G401 (cell line): ENCODE measurements at places on chromosomes 11 and 22. TPM values are rescaled to one million over a fixed set of nuclear protein-coding genes. Genes with fewer than 3 reads are reported as not detected.

DNA sequence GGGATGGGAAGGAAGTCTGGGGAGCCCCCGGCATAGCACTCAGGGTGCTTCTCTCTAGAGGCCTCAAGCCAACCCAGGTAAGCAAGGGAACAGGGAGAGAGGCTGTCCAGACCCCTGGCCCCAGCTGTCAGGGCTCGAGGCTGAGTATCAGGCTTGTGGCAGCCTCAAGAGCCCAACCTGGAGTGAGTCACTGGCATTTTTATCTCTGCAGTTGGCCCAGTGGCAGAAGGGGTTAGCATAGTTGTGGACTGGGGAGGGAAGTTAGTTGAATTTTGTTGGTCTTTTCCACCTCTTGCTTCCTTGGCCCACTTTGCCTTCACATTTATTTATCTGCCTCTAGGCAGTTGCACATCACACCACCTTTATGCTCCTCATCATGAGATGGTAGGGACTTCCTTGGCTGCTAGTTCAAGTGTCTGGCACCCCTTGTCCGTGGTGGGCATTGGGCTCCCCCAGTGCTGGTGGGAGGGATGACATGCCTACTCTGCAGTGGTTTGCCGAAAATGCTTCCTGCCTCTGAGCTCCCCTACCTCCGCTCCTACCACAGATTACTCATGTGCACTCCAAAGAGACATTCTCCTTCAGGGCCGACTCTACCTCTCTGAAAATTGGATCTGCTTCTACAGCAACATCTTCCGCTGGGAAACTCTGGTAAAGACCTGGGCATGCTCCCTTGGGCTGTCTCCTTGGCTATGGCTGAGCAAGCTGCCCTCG, 60.1 kb downstream of the SCN3B start:
- DNase-seq = no peak

GRCh38 chr22:48491451-48491941, 1336.2 kb downstream of the BRD1 start:
- DNase-seq = peak; percentile 65

- no peak for DNase-seq
Observed at GRCh38 chr11:119730789-119731386, 1.9 kb upstream of the NECTIN1 start.

- DNase-seq = no peak
Observed at GRCh38 chr11:102421261-102421660, 31.3 kb downstream of the TMEM123 start.

DNA sequence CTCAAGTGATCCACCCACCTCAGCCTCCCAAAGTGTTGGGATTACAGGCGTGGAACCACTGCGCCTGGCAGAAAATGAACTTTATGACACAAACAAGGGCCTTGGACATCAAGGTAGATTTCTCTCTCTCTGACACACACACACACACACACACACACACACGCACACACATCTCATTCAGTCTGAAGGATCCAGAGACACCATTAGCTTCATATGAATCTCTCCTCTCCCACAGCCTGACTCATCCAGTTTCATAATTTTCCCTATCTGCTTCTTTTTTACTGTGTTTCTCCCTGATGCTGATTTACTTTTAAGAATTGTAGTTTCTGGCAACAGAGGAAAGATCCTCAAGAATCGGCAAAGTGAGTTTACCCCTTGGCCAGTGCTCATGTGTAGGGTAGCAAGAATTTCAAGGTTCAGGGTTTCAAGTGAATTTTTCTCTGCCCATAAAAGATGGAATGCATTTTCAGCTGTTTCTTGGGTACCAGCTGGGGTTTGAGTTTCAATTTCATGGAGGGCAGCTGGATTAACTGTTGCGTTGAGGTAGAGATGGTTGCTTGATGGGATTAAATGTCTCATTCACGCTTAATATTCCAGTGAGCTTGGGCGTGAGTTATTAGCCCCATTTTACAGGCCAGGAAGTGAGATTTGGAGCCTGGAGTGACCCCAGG, 3.5 kb downstream of the MYO18B start:
- DNase-seq = no peak

DNA sequence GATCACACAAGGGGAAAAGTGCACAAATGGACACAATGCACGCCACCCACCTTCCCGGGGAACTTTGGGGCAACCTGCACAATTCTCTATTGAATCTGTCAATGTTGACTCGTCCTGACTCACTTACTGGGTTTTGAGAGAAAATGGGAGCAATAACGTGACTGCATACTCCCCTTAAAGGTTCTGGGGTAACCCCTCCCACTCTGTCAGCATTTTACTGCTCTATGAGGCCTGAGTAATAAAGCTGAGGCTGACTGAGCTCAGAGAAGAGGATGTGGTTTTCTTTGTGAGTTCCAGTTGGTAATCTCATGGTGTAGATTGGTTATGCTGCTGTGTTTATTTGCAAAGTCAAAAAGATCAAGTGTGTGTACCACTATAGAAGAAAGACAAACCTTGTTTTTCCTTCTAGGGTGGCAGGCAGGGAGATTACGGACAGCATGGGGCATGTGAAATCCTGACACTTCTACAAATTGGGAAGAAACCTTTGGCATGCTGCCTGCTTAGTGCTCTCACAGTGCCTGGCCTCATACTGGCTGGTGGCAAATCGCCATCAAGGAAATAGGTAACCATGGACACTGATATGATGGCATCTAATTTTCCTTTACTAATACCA, 16.1 kb upstream of the APOA1 start:
- DNase-seq = peak; percentile 70

DNA sequence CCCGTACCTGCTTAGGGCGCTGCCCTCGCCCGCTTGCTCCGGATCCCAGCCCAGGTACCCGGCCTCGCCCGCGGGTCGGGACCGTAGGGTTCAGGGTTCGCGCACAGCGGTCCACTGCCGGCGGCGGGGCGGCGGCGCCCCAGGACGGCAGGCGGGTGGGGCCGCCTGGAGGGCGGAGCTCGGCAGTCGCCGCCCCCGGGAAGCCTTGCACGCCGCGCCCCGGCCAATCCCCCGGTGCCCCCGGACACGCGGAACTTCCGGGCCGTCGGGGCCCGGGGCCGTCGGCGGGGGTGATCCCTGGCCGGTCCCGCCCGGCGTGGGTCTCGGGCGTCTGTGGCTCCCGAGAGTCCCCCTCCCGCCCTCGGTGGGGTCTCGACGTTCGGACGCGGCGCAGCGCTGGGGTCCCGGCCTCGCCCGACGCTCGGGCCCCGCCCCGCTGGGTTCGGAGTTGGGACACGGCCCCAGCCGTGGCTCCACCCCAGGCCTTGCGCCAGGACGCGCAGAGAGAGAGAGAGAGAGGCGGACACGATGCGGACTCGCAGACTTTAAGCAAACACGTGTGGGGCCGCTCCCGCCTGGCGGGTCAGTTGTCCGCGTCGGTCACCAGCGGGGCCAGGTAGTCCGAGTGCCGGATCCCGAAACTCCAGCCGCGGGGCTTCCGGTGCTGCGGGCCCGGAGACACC, at the start of gene TYMP:
Gene TYMP (minus strand): TSS at position 116 of the 683 bp plus-strand sequence. CDS start 303 bp downstream, outside the sequence.
- no peak for DNase-seq

DNA sequence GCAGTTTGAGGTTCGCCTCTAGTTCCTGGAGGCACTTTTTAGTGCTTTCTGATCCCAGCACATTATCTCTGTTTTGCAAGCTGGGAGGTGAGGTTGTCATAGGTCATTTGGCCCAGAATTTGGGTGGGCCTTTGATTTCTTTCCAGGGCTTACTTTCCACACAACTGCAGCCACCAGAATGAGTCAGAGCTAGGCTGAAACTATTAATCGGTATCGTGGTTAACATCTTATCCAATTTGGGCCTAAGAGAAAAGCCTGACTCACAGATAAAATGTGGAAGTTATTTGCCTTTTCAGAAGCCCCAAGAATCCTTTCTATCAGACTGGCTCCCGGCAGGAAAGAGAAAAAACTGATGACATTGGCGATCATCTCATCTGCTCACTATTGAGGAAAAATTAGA, 166.4 kb downstream of the KIRREL3 start:
- DNase-seq = no peak

- no peak for DNase-seq
Observed at GRCh38 chr11:7603031-7603781, 70.1 kb downstream of the CYB5R2 start.

- no peak for DNase-seq
Observed at GRCh38 chr11:93988455-93988854, 32.7 kb upstream of the HEPHL1 start.

DNA sequence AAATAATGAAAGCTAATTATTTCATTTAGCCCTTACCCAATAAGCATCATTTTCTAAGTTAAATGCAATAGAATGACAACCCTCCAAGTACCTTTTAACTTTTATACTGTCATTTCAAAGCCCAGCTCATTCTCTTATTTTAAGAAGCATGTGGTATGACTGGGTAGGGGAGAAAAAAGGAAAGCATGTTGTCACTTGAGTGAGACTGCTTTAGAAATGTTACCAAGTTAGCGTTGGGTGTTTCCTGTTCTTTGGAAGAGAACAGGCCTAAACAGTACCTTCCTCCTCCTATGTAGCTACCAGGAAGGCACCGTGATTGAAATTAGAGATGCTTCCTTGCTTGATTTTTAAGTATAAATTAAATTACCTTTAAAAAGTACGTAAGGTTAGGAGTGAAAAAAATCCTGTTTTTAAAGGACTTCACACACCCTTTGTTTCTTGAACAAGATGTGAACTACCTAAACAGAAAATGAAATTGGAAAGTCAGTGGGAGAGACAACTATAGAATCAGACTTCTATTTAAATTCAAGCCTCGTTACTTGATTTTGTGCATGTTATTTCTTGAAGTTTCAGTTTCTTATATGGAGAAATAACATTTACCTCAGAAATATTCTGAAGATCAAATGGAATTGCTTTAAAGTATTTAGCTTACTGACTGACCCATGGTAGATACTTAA, 741 bp upstream of the CNTF start:
- no peak for DNase-seq

DNA sequence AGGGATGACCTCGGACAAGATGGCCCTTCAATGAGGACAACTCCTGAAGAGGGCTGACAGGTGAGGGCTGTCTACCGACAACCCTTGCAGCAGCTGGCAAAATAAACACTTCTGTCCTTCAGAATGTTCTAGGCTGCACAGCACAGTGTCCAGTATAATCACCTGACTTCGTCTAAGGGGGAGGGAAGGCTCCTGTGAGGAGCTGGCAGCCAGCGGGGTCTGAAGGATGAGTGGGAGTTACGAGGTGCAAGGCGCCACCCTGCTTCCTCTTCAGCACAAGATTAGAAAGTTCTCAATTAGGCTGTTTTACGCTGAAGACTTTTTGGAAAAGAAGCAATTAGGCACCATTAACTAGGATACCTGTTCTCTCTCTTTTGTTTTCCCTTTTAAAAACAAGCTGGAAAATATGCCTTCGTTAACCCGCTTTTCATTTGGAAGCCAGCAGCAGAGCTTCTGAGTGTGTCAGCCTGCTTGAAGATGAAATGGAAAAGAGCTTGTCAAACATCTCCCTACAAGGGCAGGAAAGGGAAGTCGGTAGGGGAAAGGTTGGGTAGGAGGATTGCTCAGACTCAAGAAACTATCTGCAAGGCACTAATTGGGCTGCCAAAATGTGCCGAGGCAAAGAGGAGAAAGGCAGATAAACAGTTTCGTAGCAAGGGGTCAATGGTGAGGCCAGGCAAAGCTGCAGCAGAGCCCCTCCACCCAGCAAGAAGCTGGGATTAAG, 592.2 kb upstream of the CADM1 start:
- no peak for DNase-seq

DNA sequence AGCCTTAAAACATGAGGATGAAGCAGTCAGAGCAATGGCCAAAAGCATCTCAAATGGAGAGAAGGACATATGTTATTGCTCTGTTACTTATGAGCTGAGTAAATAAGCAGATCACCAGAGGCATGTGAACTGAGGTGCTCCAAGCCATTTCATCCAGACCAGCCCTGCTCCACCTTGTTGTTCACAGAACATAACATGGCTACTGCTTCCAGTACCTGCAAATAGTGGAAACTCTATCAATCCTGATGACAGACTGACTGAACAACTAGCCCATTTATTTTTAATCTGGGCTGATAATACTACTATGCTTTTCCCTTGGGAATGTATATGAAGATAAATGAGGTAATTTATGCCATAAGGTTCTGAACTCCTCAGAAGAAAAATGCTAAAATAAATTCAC, 1164.7 kb downstream of the FAM181B start:
- no peak for DNase-seq

- peak; percentile 57 for DNase-seq
Observed at GRCh38 chr22:28019881-28020861, 101.1 kb upstream of the PITPNB start.

DNA sequence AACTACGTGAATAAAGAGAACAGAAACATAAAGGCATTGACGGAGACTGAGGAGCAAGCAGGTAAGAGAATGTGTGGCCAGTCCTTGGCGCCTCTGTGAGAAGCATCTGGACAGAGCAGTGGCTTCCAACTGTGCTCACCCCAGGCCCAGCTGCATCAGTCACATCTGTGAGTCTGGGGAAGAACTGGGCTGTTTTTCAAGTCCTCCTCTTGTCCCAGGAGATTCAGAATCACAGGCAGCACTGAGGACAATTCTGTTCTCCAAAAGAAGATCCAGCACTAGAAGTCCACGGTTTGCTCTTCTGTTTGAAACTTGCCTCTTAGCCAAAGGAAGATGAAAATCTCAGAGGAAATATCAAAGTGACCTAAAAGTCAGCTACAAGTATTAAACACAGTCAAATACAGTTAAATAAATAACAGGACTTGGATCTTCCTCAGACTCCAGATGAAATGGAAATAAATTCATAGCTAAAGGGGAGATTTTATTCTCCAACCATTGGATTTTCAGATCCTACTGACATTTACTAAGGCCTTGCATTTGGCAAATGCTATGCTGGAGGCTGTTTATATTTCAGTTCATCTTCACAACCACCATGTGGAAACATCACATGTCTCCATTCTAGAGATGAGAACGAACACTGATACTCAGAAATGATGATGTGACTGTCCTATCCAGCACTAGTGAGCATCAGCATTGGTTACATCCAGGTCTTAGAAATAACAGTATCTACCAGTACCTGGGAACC, 14.1 kb downstream of the FAM181B start:
- peak; percentile 9 for DNase-seq

GRCh38 chr11:46006418-46007070, 84.1 kb downstream of the LARGE2 start:
- peak; percentile 91 for DNase-seq

DNA sequence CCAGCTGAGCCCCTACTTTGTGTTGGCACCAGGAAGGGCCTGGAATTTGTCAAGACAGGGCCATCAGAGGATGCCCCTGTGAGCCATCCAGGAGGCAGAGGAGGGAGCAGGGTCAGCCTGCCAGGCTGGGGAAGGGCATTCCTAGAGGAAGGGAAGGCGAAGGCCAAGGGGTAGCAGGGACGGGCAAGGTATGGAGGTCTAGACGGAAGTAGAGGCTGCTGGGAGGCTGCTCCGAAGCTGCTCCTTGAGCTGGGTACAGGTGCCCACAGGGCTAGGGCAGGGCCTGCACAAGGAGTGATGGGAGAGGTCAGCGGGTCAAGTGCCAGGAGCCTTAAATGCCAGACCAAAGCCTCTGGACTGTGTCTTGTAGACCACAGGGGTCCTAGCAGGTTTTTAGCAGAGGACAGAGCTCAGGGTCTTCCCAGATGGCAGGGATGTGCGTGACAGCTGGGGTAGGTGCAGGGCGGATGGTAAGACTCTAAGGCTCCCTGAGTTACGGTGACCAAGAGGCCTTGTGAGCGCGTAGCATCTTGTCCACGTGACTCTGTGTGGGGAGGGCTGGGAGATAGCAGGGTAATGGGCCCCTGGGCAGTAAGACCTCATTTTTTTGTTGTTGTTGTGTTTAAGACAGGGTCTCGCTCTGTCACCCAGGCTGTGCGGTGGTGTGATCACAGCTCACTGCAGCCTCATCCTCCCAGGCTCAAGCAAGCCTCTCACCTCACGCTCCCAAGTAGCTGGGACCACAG, 31.7 kb upstream of the CSNK1E start:
- DNase-seq = no peak

The PRR5L gene
- total RNA-seq = 1.8 TPM in 1 of 2 replicates, not detected in the other

The MPZL3 gene
- not detected in 2 replicates for total RNA-seq

The NXPE2 gene
- total RNA-seq = 0.07 TPM in 1 of 2 replicates, not detected in the other

The PVALB gene
- total RNA-seq = not detected in 2 replicates

The GDPD4 gene
- not detected in 2 replicates for total RNA-seq

The NTM gene
- 11.4 and 11.5 TPM in 2 replicates for total RNA-seq

The SPDYC gene
- 2.0 and 3.4 TPM in 2 replicates for total RNA-seq

The CLCF1 gene
- total RNA-seq = 1.9 and 4.2 TPM in 2 replicates
